Cerebellar cortex (tissue), 1 donor: ENCODE measurements at places on chromosomes 6 and 20.
A peak's percentile ranks its signal among the peaks of the same experiment; 100 is the strongest.

DNA sequence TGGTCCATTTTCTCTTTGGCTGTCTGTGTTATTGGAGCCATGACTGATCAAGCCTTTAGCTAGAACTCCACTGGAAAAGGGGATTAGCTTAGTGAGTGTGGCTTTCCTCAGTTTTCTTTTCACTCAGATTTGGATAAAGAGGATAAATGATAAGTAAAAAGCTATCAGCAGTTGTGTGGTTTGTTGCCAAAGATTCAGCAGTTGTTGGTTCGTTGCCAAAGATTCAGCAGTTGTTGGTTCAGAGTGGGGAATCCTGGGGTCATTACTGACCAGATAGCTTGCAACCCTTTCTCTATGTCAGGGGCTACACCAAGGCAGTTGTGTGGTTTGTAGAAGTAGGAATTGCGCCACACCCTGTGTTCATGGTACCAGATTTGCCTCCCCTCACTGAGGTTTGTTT, 107.7 kb upstream of the SCP2D1 start:
- no peak for DNase-seq

DNA sequence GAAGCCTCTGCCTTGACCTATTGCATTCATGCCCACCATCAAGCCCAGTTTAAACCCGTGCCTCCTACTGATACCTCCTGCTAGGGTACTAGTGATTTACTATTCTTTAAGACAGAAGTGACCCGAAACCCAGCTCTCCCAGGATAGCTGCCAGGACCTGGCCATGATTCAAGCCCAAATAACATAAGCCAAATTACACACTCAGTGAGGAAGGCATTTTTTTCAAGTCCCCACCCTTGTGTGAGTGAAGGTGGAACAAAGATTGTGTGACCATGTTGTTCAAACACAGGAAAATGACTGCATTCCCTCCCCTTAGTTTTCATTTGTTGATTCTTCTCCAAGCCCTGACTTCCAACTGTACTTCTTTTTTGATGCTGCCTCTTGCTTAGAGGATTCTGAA, 3.7 kb upstream of the KAT14 start:
- DNase-seq: no peak

- DNase-seq: no peak
These were observed 191.3 kb downstream of the ESR1 start for GRCh38 chr6:151998784-151999183.

DNA sequence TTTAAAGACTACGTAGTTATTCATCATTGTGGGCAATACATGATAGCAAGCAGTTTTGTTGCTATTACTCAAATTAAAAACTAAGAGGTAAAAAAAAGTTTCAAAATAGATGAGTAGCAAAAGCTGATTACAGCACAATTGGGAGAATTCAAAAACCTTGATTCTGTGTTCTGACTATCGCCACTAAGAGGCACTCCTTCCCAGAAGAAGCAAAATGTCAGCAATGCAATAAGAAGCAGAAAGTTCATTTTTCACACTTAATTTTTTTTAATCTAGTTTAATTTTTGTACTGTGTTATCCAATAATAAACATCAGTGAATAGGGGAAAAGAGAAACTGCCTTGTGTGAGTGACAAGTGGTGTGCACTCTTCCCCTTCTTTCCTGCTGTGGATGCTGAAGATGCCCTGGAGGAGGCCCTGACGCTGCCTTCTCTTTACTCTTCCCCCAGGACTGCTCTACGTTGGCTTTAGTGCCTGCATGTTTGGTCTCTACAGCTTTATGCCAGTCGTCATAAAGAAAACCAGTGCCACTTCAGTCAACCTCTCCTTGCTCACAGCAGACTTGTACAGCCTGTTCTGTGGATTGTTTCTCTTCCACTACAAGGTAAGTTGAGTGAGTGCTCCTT, 263.2 kb upstream of the PLN start:
- DNase-seq: peak; percentile 10

- no peak for DNase-seq
These were observed 14.3 kb upstream of the SERINC3 start for GRCh38 chr20:44536175-44536574.

GRCh38 chr20:46494077-46494476, 19.3 kb downstream of the ZNF334 start:
- no peak for DNase-seq

DNA sequence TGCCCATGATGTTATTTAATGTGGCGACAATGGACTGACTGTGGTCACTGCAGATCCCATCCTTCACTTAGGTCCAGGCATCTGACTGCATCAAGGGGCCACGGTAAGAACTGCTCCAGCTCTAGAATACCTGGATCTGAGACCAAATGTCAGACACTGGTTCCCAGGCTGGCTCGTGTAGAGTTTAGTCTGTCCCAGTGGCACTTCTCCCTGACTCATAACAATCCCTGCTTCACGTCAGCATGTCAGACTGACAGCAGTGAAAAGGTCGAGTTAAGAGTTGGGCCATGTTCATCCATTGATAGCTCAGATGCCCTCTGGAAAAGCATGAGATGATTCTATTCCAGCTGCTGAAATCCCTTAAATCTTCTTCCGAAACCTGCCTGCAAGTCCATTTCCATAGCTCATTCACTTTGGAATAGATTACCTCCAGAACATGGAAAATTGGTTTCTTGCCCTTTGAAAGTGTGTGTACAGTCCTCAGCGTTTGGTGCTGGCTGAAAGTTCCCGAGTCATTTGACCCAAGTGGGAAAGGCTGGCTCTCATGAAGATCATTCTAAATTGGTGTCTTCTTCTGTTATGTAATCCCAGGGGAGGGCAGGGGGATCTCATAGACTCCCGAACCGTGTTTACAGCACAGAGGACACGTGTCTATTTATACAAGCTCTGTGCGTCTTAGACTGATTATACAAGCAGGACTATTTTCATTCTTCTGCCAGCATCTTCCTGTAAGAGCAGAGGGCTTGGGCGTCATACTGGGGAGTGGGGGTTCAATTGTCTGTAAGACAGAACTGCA, 160.8 kb downstream of the ZDHHC14 start:
- DNase-seq: no peak

DNA sequence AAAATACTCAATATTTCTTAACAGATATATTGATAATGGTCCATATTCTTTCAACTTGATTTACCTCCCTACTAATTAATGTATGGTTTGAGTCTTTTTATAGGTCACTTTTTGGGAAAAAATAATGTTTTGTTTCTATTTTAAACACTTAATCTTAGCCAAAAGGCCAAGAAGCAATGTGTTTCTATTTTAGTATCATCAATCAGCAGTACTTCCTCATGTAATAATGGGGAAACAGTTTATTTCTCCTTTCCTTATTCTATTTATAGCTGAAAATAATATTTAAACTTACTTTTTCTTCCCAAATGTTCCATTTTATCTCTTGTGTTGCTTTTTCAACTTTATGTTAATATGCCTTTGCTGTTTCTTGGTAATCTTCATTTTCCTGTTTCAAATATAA, 295.1 kb downstream of the ALDH8A1 start:
- no peak for DNase-seq

DNA sequence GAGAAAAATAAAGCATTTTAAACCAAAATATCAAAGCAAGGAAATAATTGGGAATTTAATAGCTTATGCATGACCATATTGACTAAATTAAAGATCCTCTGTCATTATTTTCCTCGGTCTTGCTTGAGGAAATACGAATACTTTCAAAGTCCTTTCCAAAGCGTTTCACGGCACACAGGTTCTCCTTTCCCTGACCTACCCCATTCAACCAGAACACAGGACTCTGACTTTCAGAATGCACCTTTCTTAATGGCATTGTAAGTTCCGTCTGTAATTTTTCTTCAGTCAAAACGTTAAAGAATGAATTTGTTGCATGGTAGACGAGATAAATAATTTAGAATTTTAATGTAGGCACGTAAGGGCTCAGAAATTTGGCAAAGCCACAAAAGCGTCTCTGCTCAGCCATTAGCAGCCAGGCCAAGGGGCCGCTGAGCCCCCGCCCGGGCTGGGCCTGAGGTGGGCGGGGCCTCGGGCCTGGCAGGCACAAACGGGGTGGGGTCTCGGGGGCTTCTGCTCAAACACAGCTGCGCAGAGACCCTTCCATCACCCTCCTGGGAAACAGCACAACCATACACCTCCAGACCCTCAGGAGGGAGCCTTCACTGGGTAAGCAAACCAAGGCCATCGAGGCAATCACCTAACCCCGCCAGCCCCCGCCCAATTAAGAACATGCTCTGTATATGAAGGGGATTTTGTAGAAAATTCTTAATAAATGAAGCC, 3.4 kb downstream of the NEDD9 start:
- no peak for DNase-seq

DNA sequence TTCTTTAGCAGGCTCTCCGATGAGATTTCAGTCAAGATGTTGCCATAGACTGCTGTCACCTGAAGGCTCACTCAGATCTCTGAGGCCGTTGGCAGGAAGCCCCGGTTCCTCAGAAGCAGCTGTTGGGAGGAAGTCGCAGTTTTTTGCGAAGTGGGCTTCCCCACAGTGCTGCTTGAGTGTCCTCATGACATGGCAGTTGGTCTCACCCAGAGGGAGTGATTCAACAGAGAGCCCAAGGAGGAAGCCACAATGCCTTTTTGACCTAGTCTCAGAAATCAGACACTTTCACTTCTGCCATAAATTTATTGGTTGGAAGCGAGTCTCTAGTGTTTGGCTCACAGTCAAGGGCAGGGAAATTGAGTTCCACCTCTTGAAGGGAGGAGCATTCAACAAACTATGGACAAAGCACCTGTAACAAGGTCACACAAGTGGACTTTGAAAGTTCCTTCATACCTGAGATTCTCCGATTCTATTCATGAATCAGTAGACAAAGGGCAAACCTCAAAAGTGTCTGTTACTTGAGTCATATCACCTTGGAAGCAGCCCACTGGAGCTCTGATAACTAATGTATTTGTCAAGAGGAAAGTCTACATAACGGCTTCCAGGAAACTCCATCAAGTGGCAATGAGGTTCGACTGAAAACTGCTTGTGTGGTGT, 208.3 kb downstream of the TASP1 start:
- no peak for DNase-seq

DNA sequence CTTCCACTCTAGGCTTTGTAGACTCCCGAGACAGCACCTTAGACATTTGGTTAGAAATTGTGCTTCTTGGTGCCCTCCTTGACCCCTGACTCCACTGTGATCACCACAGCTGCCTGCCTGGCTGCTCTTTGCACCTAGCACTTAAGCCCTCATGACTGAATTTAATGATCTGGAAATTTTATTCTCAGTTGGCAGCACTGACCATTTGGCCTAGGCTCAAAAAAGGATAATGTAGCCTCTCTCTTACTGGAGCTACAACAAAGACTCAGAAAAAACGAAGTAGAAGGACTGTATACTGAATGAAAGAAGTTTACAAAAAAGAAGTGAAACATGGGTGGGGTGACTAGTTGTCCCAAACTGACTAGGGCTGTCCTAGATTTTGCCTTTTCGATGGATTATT, 11.3 kb upstream of the ABRACL start:
- DNase-seq: no peak

DNA sequence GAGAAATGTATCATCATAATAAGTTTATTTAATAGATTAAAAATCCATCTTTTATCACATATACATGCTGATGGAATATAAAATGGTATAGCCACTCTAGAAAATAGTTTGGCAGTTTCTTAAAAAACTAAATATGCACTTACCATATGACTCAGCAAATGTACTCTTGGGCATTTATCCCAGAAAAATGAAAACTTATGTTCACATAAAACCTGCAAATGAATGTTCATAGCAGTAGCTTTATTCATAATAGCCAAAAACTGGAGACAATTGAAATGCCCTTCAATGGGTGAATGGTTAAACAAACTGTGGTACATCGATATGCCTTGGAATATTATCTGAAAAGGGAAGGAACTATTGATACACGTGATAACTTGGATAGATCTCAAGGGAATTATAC, 6.4 kb upstream of the NCOA7 start:
- no peak for DNase-seq

DNA sequence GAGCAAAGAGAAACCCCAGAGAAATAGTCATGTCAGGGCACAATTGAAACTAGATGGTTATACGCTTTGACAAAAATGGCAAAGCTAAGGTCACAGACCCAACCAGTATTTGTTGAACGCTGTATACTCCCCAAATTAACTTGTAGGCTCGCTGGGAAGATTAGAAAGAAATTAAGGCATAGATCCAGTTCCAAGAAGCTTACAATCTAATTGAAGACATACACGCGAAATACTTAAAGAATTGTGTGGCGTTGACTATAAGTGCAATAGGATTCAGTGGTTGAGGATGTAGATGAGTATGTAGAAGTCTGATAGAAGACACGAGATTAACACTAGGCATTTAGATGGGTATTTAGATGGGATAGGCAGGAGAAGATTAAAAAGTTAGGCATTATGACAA, 525 bp downstream of the FAM229B start:
- DNase-seq: no peak

DNA sequence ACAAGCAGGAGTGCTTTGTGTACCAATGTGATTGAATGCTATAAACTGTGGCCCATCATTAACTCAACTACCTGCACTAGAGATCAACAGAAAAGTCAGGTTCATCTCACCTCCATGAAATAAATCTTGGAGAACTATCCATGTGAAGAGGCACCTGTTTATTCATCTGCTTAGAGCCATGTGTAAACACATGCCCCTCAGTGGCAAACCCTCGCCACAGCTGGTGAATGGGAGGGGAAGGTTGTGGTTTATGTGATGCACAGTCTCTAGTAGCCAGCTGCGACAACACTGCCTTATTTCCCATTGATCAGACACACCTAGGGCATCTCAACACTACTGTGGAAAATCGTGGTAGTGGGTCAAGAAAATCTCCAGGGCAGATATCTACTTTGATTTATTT, 640.2 kb downstream of the PTPRT start:
- DNase-seq: no peak

DNA sequence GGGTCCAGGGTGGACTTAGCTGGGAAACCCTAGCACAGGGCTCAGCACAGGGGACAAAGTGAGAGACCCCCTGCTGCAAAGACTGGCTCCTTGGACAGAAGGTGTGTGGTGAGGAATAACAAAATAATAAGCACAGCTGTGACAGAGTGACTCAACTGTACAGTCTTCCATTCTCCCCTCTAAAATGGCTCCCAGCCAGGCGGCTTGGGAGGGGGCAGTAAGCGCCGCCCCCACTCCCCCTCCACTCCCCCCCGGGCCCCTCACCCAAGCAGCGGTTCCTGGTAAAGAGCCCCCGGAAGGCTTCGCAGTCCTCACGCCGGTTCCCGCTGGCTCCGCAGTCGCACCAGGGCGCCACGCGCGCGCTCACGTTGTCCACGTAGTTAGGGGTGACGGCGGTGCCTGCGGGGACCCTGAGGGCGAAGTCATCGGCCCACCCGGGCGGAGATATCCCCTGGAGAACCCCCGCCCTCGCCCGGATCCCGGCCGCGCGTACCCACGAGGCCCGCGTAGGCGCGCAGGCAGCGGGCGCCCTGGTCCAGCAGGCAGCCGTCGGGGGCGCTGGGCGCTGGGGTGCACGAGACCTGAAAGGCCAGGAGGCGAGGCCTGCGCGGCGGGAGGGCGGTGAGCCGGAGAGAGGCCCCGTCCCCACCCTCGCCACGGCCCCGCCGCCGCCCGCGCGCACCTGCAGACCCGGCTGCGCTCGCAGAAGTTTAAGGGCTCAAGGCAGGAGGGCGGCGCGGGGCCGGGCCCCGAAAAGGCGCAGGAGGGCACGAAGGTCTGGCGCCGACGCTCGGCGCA, 2.7 kb downstream of the GFRA4 start:
- DNase-seq: no peak
